HTR-8/SVneo (cell line): ENCODE measurements at places on chromosomes 7 and 10.

DNA sequence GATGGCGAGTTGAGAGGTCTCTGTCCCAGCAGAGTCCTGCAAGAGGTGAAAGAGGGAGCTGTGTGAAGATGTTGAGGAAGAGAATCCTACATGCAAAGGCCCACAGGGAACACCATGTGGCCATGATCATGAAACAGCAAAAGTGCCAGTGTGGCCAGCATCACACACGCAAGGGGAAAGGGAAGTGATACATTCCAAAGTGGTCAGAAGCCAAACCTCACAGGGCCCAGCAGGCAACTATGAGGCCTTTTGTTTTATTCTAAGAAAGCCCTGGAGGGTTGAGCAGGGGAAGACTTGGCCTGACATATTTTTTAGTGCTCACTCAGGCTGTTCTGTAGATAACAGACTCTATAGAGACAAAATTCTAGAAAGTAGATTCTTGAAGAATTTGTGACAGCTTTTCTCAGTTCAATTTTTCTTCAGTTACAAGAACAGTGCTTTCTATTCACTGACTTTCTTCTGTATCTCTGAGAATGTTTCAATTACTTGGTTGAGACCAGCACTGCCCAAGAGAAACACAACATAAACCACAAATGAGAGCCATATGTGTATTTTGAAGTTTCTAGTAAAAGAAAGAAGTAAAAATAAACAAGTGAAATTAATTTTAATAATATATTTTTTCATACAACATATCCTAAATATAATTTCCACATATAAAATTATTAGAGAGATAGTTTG is 82.3 kb downstream of the HTR7 start:
- DNase-seq: no peak

- DNase-seq: no peak
These were observed 225.9 kb downstream of the TRIL start for GRCh38 chr7:28732071-28732869.

GRCh38 chr7:112969946-112970345 is 116.7 kb downstream of the GPR85 start:
- no peak for DNase-seq

GRCh38 chr7:139452958-139453672 is 30.4 kb downstream of the KLRG2 start:
- DNase-seq: no peak

- no peak for DNase-seq
These were observed 103.0 kb downstream of the ITIH5 start for GRCh38 chr10:7563770-7564169.

DNA sequence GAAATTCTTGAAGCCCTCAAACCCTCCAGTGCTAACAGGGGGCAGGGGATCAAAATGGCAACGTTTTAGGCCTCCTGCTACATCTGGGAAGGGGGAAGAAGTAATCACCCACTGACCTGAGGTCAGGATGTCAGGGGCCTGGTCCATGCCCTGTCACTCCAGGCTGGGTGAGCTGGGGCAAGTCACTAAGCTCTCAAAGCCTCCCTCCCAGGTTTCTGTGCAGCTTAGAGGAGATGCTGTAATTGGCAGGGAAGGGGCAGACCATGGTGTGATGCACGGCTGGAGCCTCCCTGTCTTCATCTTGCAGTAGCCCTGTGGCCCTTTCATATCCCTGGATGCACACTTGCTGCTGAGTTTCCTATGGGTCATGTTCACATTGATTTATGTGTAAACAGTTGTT is 27.2 kb downstream of the LEP start:
- no peak for DNase-seq

DNA sequence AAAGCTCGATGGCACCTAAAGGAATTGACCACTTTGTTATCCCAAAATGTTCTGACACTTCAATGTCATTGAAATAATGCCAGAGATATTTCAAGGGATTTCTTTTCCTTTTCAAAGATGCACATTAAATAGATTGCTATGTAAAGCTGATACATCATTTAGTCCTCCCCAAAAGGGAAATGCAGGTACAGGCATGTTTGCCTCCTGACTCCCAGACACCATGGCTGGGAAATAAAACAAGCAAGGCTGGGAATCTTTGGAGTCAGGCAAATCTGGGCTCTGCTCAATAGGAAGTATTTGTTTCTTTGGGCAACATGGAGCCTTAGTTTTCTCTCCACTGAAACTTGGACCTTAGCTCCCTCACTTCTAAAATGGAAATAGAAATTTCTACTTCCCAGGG is 230.8 kb upstream of the LRRTM3 start:
- no peak for DNase-seq

- DNase-seq: no peak
These were observed 375.7 kb upstream of the NPSR1 start for GRCh38 chr7:34282271-34282670.

DNA sequence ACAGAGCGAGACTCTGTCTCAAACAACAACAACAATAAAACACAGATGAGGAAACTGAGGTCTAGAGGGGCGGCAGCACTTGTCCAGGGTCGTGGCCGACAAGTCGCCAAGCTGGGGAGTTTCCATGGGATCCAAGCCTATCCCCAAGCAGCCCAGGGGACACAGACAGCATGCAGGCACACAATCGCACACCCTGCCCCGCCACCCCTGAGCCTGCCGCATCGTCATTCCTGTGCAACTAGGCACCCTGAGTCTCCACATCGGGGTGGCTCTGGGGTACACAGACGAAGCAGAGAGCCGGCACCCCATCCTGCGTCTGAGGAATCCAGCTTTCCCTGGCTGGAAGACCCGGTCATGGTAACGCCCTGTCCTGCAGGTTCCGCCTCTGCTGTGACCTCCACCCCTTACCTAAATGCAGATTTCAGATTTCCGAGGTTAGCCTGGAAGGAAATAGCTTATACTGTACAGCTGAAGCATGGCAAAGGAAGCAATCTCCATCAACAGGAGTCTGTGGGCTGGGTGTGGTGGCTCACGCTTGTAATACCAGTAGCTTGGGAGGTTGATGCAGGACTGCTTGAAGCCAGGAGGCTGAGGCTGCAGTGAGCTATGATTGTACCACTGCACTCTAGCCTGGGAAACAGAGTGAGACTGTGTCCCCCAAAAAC is 136.1 kb upstream of the TNRC18 start:
- no peak for DNase-seq

GRCh38 chr10:73955719-73956118 is 42.2 kb upstream of the VCL start:
- DNase-seq: no peak

GRCh38 chr7:91013078-91013477 is 251.2 kb upstream of the FZD1 start:
- DNase-seq: no peak
